ENCODE measurements at places on chromosomes 6 and 20.

DNA sequence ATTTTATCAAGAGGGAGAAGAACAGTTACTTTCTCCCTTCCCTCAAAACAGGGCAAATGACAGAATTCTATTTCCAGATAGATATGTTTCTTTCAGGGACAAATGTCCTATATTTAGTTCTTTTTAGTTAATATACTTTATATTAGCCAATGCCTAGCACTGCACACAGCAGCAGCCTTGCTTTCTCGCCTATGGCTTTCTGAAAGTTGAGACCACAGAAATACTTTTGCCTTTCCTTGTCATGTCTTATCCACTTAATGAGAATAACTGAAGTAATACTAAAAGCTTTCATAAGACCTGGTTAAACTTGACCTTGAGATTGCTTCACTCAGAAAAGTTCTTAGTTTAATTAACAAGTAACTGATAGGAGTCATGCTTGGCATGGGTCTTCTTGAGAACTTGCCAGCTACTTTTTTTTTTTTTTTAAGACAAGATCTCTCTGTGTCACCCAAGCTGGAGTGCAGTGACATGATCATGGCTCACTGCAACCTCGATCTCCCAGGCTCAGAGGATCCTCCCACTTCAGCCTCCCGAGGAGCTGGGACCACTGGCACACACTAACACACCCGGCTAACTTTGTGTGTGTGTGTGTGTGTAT, 159.3 kb downstream of the CDKAL1 start:
- DNase-seq, result peak; percentile 15

GRCh38 chr20:32437391-32438074, 79.4 kb downstream of the ASXL1 start:
- DNase-seq, result no peak

DNA sequence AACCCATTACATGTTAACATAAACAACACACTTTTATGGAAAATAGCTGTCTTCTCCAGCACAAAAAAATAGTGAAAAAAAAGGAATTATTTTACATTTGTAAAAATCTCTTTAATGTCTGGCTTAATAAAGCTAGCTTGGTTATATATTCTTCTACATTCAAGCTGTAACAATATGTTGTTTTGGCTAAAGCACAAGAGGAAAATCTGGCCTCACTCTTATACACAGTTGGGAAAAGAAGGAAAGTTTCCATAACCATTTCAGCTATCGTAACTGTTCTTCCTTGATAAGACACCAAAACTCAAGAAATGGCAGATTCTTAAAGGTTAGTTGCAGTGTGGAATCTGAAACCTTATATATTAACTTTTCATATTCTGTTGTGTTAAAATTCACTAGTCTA, 7.6 kb downstream of the HLA-DOB start:
- DNase-seq, result no peak

DNA sequence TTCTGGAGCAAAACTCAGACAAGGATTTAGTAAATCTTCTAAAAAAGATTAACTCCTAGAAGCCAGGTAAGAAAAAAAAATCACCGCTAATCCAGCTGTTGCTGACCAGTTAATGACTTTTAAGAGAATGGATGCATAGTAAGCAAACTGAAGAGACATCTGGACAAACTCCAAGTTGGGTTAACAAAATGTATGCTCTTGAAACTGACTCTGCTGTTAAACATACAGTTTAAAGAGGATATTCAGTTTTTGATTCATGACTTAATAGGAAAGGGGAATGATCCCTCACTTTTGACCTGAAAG, 70.4 kb downstream of the PLAGL1 start:
- DNase-seq, result no peak

- no peak for DNase-seq
Observed at GRCh38 chr6:14118446-14118845, 874 bp downstream of the CD83 start.

GRCh38 chr6:22670605-22671004, 101.2 kb downstream of the HDGFL1 start:
- no peak for DNase-seq

DNA sequence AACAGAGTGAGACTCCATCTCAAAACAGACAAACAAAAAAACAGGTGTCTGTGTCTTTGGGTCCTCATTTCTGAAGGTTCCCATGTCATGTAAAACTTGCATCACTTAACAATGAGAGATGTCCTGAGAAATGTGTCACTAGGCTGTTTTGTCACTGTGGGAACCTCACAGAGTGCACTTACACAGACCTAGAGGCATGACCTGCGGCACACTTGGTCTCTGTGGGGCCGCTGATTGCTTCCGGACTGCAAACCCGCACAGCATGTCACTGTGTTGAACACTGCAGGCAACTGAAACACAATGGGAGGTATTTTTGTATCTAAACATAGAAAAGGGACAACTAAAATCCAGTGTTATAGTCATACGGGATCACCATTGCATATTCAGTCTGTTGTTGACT, 42.3 kb upstream of the TMEM181 start:
- DNase-seq, result no peak

DNA sequence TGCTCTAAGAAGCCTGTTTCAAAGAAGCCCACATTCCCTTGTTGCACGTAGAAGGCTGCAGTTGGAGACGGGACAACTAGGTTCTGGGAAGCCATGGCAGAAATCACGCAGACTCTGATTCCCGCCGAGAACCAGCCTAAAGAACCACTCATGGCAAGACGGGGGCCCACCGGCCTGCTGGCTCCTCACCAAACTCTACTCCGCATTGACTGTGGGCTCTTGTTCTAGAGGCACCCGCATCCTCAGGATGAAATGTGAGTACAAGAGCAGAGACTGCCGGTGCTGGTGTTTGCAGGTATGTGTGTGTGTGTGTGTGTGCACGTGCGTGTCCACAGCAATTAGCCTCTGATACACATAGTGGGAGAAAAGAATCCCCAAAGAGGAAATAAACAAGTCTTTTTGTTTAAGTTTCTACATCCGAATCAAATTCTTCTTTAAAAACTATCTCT, 42.3 kb upstream of the NR2E1 start:
- DNase-seq, result no peak

DNA sequence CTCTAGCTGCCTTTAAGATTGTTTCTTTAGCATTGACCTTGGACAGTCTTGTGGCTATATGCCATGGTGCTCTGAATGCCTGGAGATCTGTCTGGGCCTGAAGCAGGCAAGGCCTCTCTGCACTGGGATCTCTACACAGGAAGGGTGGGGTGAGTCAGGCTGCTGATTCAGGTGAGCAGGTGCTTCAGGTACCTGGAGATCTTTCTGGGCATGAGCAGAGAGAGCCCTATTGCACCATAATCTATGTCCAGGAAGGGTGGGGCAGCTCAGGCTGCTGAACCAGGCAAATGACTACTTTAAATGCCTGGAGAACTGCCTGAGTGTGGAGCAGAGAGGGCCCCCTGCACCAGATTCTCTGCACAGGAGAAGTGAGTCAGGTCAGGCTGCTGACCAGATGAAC, 94.5 kb downstream of the TPBG start:
- DNase-seq, result no peak

DNA sequence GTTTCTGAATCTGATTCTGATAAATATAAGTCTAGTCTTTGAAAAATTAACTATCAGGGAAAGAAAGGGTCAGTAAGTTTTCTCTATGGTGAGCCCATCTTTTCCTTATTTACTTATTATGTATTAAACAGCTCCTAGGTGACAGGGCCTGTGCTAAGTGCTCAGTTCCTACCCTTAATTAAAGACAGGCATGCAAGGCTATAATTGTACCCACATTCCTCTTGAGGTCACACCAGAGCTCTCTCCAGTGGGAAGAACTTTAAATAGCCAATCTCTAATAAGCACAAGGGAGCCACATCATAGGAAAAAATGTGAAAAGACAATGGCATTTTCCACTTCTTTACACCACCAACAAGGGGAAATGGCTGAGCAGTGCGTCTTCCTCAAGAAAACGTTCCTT, 421.8 kb upstream of the SLC35B3 start:
- DNase-seq, result peak; percentile 2

DNA sequence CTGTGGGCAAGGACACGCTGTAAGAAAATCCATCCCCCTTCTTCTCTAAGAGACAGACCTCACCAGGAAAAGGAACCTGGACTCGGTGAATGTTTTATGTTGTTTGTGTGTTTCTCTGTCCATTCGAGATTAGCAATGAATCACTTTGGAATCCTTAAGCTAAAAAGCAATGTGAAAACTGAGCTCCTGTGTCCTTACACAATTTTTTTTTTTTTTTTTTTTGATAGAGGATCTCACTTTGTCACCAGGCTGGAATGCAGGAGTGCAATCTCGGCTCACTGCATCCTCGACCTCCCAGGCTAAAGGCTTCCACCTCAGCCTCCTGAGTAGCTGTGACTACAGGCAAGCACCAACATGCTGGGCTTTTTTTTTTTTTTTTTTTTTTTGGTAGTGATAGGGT, 32.1 kb downstream of the BFSP1 start:
- peak; percentile 31 for DNase-seq

- DNase-seq, result peak; percentile 61
Observed at GRCh38 chr20:36085686-36086267, 68.8 kb upstream of the EPB41L1 start.

DNA sequence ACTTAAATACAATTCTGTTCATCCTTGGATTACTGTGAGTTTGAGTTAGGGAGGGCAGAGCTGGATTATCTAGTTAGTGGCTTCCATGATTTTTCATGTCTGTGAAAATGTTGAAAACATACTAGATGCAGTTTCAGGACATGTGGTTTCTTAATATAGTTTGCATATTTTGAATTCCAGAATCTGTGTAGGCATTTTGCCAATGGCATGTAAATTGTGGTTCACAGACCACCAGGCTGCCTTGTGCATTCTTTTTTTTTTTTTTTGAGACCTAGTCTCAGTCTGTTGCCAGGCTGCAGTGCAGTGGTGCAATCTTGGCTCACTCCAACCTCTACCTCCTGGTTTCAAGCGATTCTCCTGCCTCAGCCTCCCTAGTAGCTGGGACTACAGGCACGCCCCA, 42.8 kb downstream of the CDC5L start:
- DNase-seq, result peak; percentile 12

DNA sequence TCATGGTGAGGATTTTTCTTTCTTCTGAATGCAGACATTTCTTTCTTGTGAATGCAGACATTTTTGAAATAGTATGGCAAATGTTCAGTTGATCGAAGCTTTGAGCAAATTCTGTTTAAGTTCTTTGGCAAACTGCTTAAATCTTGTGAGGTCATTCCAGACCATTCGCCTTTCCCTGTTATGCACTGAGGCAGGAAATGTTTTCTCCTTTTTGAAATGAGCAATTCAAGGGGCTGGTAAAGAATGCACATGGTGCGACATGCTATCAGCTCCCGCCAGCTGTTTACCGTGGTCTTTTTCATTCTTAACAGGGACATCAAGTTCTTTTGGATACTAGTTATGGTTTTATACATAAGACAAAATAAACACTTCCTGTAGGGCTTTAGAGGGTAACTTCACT, 112.0 kb upstream of the CCN2 start:
- no peak for DNase-seq

DNA sequence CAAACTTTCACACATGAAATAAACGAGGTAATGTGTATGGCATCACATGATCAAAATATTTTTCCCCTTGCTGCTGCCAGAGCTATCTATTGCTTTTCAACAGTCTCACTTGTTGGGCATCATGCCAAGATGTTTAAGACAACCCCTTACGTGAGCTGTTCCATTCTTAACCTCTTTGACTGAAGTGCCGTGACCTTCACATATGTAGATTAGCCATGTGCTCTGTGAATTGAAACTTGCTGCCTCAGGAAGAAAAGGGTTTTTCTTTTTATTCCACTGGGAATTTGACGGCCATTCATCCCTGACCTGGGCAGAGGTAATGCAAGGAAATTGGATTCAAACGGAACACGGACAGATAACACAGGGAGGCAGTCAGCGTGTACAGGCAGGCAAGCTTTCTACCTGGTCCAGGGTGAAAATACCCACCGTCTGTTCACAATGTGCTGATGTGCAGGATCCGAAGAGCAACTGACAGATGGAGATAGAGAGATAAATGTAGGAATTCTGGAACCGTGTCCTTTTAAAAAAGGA, 14.2 kb downstream of the ARID1B start:
- DNase-seq, result no peak

DNA sequence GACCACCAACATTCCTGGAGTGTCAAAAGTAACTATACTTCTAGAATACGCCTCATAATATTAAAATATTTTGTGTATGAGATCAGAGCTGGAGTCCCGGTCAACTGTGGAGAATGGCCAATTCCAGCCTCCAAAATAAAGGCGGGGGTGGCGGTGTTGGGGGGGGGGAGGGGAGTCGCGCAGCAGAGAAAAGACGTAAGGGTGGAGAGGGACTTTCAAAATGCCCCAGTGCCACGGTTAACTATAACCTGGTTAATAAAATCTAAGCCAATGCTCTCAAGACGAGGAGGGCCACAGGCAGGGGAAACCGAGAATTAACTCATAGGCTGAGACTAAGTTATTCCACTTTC, 1.3 kb downstream of the NUP153 start:
- DNase-seq, result peak; percentile 86

DNA sequence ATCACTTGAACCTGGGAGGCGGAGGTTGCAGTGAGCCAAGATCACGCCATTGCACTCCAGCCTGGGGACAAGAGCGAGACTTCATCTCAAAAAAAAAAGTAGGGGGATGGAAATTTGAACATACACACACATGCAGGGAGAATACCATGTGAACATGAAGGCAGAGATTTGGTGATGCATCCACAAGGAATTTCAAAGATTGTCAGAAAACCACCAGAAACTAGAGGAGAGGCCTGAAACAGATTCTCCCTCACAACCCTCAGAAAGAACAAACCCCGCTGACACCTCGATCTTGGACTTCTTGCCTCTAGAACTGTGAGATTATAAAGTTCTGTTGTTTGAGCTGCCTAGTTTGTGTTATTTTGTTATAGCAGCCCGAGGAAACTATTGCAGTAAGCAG, 125.5 kb downstream of the GPX5 start:
- DNase-seq, result no peak

DNA sequence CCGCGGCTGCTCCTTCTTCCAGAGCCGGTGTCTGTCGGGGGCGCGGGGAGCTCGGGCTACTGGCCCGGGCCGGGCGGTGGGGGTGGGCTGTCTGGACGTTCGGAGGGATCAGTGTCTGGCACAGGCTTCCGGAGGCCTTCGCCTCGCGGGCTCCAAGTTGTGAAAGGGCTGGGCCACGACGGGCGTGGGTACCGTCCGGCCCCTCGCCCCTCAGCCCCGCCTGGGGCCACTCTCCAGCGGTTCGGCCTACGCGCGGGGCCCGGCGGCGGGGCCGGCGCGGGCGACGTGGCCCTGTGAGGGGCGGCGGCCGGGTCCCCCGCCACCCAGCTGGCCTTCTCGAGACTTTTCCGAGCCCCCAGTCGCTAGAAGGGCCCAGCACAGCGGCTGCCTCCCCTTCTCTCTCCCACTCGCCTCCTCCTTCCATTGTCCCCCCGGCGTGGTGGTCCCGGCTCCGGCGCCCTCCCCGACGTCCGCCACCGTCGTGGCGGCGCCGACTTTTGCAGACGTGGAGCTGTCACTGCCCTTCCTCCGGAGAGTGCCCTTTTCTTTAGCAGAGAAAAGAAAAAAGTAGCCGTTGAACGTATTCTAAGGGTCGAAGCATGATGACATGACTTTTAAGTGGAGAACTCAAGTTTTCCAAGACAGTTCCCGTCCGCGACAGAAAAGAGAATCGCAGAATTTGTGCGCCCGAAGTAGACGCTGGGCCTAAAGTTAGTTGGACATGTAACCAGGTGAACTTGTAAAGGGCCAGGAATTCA, 571 bp downstream of the ITCH start:
- peak; percentile 32 for DNase-seq

GRCh38 chr6:133648581-133648980, 240.3 kb upstream of the TCF21 start:
- no peak for DNase-seq

Data from AG08395 (cell line).